ENCODE measurements at places on chromosomes 16 and 17.

DNA sequence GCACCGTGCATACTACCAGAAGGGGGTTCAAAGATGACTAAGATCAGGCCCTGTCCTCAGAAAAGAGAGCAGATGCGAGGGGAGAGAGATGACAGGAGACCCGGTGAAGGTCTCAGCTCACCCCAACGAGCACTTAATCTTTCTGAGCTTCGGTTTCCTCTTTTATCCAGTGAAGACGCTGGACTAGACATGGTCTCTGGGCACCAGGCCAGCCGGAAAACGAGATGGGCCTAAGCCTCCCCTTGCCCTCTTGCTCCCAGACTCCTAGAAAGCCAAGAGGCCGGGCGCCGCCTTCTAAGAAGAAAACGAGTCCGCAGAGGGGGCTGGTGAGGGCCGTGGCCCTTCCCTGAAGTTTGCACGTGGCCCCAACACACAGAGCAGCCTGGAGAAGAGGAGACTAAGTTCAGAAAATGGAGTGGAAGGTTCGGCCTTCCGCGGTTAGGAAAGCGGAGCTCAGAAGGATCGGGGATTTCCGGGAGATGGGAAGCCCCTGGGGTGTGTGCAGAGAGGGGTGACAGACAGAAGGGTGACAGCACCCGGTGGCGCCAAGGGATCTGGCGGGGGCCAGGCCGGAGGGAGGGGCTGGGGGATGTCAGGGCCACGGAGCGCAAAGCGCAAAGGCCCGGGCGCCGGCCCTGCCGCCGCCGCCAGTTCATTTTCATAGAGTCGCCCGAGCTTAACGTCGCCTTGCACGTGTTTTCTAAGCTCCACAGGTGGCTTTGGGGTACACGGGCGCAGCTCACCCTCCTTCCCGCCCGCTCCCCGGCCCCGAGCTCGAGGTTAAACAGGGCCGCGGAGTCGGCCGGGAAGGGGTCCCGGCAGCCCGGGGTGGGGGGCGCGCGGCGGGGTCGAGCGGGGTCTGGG, 42.1 kb upstream of the BHLHA9 start:
- DNase-seq = no peak

DNA sequence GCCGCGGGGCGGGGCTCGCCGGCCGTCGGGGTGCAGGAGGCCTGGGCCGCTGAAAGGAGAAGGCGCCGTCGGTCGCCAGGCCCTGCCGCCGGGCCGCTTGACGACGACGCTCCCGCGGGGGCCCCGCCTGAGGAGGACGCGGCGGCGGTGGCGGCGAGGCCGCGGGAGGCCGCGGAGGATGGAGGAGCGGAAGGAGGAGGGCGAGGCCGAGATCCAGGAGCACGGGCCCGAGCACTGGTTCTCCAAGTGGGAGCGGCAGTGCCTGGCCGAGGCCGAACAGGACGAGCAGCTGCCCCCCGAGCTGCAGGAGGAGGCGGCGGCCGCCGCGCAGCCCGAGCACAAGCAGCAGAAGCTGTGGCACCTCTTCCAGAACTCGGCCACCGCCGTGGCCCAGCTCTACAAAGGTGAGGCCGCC, 430 bp downstream of the HAPSTR1 start:
- DNase-seq = no peak

- DNase-seq = no peak
Observed at GRCh38 chr17:32226886-32227285, 38.7 kb upstream of the RHBDL3 start.

DNA sequence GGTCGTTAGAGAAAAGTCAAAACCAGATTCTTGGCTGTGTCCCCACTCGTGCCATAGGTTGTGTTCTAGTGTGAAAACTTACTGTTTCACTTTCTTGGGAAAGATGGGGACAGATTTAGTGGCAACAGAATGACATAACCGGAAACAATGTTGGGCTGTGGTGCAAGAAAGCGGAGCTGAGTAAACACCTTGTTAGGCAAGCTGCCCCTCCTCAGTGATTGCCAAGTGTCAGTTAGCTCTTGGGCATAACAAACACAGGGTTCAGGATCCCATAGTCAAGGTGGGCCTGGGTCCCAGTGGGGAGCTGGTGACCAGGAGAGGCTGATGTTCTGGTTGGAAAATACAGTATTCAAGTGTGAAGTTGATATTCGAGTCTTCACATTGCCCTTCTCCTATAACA, 15.4 kb downstream of the UBN1 start:
- DNase-seq = no peak

GRCh38 chr16:27920391-27920891, 143.1 kb downstream of the GSG1L start:
- DNase-seq = no peak

- no peak for DNase-seq
Observed at GRCh38 chr16:55469821-55470532, 9.0 kb upstream of the MMP2 start.

GRCh38 chr17:61551255-61551742, 39.7 kb downstream of the NACA2 start:
- DNase-seq = no peak

GRCh38 chr17:7307686-7308624, 527 bp downstream of the EIF5A start:
- no peak for DNase-seq

- DNase-seq = no peak
Observed at GRCh38 chr16:48602356-48603014, 7.5 kb downstream of the N4BP1 start.

GRCh38 chr16:23333034-23333579, 31.0 kb downstream of the SCNN1B start:
- no peak for DNase-seq

DNA sequence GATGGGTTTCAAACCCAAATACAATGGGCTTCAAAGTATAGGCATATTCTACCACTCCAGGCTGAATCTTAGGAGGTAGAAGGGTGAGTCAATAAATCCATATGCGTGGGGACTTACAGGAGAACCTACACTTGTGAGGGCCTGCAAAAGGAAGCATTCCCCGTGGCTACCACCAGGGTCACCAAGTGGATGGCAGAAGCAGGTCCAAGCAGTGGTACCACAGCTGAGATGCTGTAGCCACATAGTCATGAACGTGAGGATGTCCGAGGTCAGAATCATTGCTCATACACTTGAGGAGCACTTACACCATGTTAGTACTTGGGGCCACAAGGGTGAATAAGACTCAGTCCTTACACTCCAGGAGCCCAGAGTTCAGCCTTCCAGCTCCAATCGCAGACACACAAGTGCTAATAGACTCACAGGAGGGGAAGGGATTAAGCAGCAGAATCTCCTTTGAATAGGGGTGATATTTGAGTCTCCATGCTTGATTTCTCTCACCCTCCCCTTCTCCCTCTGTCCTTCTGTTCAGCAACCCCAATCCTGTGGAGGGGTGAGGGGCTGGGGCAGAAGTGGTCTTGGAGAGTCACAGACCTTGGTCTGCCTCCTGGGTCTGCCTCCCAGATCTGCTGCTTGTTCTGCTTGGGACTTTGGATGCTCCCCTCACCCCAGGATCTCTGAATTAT, 42.5 kb upstream of the ASIC2 start:
- DNase-seq = no peak

GRCh38 chr17:74230896-74231295, 17.5 kb downstream of the TTYH2 start:
- DNase-seq = no peak

- no peak for DNase-seq
Observed at GRCh38 chr16:66751053-66751302, 431 bp downstream of the DYNC1LI2 start.

DNA sequence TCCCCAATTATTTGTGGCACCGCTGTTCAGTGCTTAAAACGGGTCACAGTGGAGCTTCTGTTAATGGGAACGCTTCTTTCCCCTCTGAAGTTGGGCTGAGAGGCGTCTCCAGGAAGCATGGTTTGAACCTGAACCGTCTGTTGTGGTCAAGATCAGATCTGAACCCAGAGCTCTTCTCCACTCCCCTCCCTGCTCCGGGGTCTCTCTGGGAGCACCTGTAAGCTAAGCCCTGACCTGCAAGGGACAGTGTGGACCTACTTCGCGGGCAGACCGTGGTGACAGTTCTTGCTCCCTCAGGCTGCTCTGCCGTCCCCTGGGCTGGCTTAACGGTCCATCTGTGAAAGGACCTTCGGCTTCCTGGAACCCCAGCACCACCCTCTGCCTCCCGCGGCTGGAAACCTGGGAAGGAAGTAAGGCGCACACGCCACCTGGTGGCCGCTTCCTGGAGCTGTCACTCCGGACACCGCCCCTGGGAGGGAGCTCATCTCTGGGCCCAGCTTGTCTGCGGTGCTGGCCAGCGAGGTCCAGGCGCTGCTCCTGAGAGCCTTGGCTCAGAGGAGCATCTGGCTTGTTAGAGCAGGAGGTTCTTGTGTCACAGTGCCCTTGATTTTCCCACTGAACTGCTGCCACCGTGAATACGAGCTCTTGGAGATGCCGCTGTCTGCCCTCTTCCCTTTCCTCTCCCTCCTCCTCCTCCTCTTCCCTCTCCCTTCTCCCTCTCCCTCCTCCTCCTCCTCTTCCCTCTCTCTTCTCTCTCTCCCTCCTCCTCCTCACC, 518.5 kb upstream of the EEF2KMT start:
- DNase-seq = no peak

- no peak for DNase-seq
Observed at GRCh38 chr17:27349540-27350021, 55.7 kb downstream of the WSB1 start.

GRCh38 chr16:19613834-19614233, 58.3 kb downstream of the VPS35L start:
- no peak for DNase-seq

- no peak for DNase-seq
Observed at GRCh38 chr17:51869387-51869786, 289.1 kb downstream of the CA10 start.

- DNase-seq = no peak
Observed at GRCh38 chr16:56424404-56424764, 961 bp downstream of the AMFR start.
